ENCODE measurements at places on chromosomes 11 and 22.

- no peak for DNase-seq
Measured at GRCh38 chr11:47378010-47378835, at the start of gene SPI1. Gene SPI1 (minus strand): TSS chr11:47378547. CDS start chr11:47378353, 194 bp downstream.

DNA sequence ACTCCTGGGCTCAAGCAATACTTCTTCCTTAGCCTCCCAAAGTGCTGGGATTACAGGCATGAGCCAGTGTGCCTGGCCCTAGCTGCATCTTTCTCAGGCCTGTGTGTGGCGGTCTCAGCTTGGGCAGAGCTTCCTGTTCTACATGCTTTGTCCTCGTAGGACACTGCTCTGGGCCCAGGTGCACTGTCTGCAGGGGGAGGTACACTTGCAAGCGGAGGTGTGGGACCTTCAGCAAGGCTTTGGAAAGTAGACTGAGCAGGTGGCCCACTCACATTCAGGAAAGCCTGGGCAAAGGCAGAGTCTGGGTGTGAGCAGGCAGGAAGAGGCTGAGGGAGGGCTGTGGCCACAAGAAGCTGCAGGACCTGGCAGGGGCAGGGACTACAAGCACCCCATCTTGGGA, 33.6 kb upstream of the SUSD2 start:
- DNase-seq, result no peak

GRCh38 chr11:61885166-61885778, 6.1 kb downstream of the FADS3 start:
- DNase-seq, result no peak

GRCh38 chr22:37249986-37250385, 5.9 kb upstream of the RAC2 start:
- DNase-seq, result no peak

GRCh38 chr22:45777852-45778375, 106.3 kb downstream of the ATXN10 start:
- no peak for DNase-seq

GRCh38 chr11:84372381-84372950, 1086.3 kb upstream of the CCDC90B start:
- no peak for DNase-seq

DNA sequence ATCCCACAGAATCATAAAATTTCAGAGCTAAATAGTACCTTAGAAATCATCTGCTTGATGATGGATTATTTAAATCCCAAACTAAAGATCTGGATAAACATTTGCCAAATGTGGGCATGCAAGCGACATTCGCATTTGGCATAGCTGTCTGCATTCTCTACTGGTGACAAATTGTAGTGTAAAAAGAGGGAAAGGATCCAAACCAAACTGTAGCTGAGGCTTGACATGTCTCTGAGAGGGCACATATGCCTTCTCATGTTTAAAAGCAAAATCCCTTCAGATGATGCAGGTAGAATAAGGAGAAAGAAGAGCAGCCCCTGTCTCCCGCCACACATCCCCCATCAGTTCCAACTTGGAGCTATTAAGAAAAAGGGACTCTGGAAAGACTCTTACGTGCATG, 257.5 kb upstream of the MTNR1B start:
- DNase-seq, result no peak

DNA sequence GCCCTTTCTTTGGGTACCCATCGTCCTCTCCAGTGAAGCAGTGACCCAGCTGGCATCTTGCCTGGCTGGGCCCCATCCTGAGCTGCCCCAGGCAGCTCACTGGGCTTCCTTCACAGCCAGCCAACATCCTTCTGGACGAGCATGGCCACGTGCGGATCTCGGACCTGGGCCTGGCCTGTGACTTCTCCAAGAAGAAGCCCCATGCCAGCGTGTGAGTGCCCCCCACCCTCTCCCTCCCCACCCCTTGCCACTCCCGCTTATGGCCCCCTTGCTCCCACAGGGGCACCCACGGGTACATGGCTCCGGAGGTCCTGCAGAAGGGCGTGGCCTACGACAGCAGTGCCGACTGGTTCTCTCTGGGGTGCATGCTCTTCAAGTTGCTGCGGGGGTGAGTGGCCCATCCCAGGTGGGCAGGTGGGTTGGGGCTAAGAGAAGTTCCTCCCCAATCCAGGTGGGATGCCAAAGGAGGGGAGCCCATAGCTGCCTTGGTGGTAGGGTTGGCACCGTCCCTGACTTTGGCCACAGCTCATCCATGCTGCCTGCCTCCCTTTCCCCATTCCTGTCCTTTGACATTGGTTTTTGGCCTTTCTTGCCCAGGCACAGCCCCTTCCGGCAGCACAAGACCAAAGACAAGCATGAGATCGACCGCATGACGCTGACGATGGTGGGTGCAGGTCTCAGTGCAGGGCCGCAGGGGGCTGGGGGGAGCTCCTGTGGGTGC, 6.8 kb upstream of the ANKRD13D start:
- DNase-seq, result no peak
